ENCODE measurements at places on chromosomes 1 and 21.

DNA sequence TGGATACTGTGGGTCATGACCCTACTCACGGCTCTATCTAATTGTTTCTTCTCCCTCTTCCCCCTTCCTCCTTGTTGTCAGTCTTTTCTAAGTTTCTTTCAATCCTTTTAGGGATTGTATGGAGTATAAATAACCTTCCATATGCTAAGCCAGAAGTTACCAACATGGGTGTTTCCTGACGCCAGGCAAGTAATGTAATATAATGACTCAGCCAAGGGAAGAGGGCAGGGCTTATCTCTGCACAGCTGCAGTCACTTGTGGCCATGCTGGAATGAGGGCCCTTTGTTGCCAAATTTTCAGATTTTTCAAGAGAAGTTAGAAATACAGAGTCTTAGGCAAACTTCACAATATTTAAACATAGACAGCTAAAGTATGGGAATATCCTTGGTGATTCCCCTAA, 194.6 kb downstream of the ST6GALNAC3 start:
- DNase-seq: no peak

DNA sequence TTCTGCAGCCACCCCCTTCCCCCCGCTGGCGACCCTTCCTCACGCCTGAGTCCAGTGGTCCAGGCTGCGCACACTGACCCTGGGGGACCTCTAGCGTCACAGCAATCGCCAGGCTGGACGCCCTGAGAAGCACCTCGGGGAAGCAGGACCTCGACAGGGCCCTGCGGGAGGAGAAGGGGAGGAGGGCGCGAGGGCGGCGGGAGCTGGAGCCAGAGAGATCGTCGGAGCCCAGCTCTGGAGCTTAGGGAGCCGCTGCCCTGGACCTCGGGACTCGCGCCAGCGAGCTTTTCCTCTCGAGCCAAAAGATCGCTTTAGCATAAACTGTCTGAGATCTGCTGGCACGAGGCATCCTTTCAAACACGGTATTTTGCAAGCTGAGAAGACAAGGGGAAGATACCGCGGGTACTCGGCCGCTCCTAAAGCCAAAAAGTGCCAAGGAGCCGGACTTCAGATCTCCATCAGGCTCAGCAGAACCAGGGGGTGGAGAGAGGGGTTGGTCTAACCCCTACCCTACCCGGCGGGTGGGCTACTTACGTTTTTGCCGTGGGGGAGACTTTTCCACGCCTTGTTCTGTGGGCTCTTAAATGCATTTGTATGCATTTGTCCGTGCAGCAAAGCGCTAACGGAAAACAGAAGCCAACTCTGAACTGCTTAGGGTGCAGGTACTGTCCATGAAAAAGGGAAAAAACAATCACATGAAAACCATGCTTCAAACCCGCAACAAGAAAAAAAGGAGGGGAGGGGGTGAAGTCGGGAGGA, 586 bp downstream of the COL24A1 start:
- no peak for DNase-seq

DNA sequence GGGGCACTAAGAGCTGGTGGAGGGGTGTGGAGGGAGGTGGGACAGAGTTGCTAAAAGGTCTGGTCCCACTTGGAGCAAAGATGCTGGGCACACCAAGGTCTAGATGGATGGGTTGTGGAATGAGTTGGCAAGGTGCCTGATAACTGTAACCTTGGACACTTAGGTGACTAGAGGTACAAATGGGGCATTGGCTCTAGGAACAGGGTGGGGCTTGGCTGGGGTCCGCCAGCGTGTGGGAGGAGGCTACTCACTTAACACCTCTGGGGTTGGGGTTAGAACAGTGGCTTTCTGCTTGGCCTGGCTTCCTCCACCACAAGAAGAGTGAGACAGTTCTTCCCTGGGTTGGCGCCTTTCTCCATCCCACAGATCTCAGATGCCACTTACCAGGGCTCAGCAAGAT, 17.2 kb downstream of the KCNA2 start:
- no peak for DNase-seq

DNA sequence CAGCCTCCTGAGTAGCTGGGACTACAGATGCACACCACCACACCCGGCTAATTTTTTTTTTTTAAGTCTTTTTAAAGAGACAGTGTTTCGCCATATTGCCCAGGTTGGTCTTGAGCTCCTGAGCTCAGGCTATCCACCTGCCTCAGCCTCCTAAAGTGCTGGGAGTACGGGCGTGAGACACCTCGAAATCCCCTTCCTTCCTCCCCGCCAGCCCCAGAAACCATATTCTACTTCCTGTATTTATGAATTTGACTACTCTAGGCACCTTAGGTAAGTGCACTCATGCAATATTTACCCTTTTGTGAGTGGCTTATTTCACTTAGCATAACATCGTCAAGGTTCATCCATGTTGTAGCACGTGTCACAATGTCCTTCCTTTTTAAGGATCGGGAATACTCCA, 6.9 kb upstream of the LRP8 start:
- DNase-seq: no peak

- no peak for DNase-seq
Measured at GRCh38 chr1:53526451-53527101, 67.4 kb downstream of the DMRTB1 start.

DNA sequence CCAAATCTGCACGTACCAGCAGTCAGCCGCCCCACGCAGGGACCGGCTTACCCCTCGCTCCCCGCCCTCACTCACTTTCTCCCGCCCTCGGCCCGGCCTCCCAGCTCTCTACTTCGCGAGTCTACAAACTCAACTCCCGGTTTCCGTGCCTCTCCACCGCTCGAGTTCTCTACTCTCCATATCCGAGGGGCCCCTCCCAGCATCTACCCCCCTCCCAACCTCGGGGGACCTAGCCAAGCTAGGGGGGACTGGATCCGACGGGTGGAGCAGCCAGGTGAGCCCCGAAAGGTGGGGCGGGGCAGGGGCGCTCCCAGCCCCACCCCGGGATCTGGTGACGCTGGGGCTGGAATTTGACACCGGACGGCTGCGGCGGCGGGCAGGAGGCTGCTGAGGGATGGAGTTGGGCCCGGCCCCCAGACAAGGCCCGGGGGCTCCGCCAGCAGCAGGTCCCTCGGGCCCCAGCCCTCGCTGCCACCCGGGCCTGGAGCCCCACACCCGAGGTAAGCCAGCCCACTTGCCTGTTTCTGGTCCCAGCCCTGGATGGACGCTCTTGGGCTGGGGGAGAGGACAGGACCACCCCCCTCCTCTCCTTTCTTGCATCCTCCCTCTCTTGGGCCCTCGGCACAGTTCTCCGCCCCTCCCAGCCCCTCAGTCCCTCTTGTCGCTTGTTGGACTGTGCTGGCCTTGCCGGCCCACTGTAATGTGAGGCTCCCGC, at the start of gene ARTN:
ARTN (plus strand) TSS at position 416 of the 715 bp plus-strand sequence. CDS start 1,856 bp downstream, outside the sequence.
- DNase-seq: no peak

DNA sequence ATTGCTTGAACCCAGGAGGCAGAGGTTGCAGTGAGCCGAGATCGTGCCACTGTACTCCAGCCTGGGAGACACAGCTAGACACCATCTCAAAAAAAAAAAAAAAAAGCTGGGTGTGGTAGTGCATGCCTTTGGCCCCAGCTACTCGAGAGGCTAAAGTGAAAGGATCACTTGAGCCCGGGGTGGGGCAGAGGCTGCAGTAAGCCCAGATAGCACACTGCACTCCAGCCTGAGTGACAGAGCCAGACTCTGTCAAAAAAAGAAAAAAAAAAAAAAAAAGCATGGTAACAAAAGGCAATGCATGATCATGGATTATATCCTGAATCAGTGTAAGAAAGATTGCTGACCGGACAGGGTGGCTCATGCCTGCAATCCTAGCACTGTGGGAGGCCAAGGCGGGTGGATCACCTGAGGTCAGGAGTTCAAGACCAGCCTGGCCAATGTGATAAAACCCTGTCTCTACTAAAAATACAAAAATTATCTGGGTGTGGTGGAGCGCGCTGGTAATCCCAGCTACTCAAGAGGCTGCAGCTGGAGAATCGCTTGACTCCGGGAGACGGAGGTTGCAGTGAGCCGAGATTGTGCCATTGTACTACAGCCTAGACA, 76.3 kb downstream of the RUSC1 start:
- DNase-seq: no peak

DNA sequence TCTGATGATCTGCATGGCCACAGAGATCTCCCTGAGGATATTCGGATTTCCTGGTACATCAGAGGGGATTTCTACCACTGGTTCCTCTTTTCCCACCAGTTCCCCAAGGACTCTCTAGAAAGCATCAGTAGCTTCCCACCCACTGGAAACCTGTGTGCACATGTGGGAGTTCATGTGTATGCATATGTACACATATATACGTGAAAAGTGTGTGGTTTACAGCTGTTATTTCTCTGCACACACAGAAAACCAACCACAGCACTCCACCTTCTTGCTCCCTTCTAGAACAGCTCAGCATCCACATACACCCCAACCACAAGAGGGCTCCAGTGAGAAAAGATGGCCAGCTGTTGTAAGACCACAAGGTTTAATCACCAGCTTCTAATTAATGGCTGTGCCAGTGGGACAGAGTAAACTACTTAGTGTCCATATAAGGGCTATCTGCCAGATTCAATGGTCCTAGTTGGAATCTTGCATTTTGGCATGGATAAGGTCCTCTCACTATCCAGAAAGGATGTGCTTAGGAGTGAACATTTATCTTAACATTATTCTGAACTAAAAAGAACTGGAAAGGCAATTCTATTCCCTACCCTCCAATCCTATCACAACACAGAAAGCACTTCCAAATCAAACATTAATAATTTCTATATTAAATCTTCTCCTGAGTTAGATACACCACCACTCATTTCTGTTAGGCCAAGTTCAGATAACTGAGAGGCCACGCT, 24.1 kb downstream of the GPR3 start:
- DNase-seq: peak; percentile 32

DNA sequence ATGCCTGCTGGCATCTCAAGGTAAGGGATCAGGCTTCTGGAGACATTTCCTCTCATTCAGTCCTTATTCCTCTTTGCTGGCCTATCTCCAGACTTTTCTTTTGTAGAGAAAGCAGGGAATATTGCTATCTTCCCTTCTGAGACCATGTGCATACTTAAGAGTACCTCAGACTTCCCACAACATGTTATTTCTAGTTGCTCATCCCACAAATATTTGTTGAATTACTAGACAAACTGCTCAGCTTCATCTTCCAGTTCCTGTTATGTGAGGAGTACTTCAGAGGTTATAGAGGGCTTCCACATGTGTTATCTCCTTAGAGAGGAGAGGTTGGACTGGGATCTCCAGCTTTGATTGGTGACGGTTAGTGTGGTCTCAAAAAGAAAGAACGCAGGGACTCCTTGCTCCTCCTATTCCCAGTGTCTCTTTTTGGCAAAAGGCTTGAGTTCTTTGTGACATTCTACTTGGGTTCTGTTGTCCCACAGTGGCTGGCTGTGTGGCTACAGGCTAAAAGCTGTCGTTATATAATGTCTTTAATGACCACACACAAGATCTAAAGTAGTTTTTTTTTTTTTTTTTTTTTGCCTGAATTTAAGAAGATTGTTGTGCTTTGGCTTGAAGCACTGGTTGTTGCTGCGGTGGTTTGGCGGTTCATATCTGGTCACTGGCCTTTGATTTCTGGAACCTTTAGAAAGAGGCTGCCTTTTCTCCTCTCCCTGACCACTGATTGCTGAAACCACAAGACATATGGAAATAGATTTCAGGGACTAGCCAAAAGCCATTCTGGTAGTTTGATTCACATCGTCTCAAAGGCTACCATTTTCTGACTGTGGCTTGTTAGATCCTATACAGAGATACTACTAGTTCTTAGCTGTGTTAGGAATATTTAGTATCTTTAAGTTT, 78.7 kb downstream of the FGGY start:
- DNase-seq: no peak

DNA sequence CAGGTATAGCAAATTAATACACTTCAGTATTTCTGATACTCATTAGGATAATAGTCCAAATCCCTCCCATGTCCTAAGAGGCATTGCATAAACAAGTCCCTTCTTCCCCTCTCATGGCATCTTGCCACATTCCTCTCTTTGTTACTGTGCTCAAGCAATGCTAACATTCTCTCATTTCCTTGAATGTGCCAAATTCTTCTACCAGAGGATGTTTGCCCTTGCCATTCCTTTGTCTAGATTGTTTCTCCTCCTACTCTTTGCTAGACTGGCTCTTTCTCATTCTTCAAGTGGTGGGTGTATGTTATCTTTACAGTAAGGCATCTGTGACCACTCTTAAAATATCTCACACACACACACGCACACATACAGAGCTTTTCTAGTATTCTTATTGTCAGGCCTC, 621.0 kb upstream of the CXADR start:
- DNase-seq: no peak

- DNase-seq: no peak
Measured at GRCh38 chr1:157279138-157279801, 141.1 kb upstream of the ETV3 start.

GRCh38 chr1:17075470-17076255, 21.8 kb upstream of the SDHB start:
- DNase-seq: no peak

DNA sequence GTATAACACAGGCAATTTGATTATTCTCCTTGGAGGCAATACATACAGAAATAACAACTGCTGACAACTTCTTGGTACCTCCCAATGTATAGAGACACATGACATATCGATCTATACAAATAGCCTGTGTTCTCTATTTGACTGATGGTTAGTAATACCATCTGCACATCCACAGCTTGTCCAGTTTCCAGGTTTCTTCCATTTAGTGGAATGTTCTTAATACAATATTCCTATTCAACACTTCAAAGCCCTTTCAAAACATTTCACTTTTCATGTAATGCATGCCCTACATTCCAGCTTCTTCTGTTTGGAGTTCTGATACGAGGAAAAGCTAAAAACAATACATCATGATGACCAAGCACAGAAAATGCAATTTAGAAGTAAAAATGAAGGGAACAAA, 37.0 kb upstream of the GORAB start:
- no peak for DNase-seq

GRCh38 chr1:110188035-110188618, 22.0 kb upstream of the KCNC4 start:
- no peak for DNase-seq

- no peak for DNase-seq
Measured at GRCh38 chr1:225644666-225645065, 8.3 kb downstream of the ENAH start.

DNA sequence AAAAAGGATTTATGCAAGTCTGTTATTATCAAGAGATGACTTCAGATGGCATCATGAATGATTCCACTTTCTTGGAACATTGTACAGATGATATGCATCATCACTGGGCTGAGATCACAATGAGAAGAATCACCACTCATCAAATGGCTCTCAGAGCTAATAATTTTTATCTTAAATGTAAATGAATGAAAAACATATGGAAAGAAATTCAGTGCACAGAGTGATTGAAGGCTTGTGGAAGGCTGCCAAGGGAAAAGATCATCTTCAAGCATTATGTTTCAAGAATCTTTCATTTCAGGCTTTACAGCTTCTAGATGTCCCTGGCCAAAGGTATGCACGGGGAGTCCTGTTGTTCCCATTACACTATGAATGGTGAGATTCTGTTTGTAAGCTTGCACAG, 955.7 kb downstream of the TTLL7 start:
- no peak for DNase-seq

- no peak for DNase-seq
Measured at GRCh38 chr21:46554431-46555224, 50.3 kb downstream of the S100B start.

GRCh38 chr1:61376151-61376550, 293.8 kb downstream of the NFIA start:
- no peak for DNase-seq

GRCh38 chr1:5620997-5621396, 371.2 kb downstream of the NPHP4 start:
- no peak for DNase-seq
